ENCODE measurements at places on chromosomes 7 and 10.
A peak's percentile ranks its signal among the peaks of the same experiment; 100 is the strongest.

GRCh38 chr10:103901299-103901698, 16.7 kb downstream of the STN1 start:
- H3K4me1 ChIP-seq = no peaks in the 10 kb centered on the region
- no peak overlapping the region for H3K27ac ChIP-seq
- H3K27me3 ChIP-seq = no peaks in the 10 kb centered on the region

DNA sequence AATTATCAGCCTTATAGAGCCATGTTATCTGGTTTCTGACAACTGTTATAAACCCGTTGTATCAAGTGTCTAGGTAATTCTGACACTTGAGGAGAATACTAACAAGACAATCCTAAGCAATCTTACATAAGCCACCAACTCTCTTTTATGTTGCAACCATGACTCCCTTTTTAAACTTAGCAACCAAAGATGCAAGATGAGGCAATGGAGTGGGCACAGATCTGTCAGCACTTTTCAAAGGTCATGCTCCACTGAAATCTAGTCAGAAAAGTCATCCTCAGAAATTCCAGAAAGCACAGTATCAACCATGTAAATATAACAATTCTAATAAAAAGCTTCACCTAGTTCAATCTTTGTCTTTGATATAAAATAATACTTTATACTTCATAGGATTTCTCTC, 77.0 kb upstream of the SEMA3A start:
- no peak overlapping the region for H3K27ac ChIP-seq
- H3K27me3 ChIP-seq = no peaks in the 10 kb centered on the region
- no peak for DNase-seq
- no peaks in the 10 kb centered on the region for H3K4me1 ChIP-seq
- H3K36me3 ChIP-seq = no peaks in the 10 kb centered on the region

DNA sequence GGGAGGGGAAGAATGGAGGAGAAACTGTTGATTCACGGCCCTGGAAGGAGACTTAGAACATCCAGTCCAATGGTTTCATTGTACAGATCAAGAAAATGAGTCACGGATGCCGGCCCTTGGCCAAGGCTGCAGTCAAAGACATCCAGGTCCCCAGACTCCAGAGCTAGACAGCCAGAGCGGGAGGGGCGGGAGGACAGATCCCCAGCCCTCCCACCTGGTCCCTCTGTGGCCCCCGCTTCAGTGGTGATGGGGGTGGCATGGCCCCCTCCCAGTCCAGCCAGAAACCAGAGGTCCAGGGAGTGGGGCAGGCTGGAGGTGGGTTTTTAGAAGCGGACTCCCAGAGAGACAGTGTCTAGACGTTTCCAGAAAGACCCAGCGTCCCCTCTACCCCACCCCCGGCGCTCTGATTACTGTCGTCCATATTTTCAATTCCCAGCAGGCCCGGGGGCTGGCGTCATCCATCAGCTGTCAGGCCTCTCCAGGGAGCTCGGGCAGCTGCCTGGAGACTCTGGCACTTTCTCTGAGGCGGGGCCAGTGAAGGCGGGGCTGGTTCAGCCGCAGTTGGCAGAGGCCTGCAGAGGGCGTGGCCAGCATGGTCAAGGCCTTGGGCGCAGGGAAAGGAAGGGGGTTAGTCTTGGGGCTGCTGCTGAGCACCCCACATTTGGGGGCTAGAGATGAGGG, 8.0 kb upstream of the HSPB1 start:
- H3K4me1 ChIP-seq = peaks cover 9% of the 10 kb centered on the region
- H3K27ac ChIP-seq = no peak overlapping the region
- no peak overlapping the region for H3K4me3 ChIP-seq
- H3K36me3 ChIP-seq = no peaks in the 10 kb centered on the region
- DNase-seq = no peak

DNA sequence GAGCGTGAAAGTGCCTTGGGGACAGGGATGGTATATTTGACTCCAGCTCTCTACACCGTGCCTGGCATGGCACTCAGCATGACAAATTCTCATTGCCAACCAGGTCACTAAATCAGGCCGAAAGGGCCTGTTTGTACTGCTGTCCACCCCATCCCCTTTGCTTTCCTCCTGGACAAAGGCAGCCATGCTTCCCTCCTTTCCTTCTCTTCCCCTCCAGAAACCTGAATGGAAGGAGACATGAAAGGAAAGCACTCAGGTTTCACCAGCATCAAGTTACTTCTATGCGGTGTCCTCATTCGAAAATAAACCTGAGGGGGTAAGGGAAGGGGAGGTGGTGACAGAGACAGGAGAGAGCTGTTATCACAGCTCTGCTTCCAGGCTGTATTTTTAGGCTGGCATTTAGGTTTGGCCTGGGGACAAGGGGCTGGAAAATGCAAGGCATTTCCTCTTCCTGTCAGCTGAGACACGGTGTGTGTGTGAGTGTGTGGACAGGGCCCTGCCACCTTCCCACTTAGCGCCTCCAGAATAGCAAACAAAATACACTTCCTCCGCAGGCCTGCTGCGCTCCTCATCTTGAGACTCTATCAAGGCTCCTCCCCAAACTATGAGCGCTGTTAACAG, 79.9 kb upstream of the COL13A1 start:
- no peaks in the 10 kb centered on the region for H3K36me3 ChIP-seq
- no peaks in the 10 kb centered on the region for H3K27me3 ChIP-seq
- no peaks in the 10 kb centered on the region for H3K4me1 ChIP-seq
- H3K4me3 ChIP-seq = no peak overlapping the region

DNA sequence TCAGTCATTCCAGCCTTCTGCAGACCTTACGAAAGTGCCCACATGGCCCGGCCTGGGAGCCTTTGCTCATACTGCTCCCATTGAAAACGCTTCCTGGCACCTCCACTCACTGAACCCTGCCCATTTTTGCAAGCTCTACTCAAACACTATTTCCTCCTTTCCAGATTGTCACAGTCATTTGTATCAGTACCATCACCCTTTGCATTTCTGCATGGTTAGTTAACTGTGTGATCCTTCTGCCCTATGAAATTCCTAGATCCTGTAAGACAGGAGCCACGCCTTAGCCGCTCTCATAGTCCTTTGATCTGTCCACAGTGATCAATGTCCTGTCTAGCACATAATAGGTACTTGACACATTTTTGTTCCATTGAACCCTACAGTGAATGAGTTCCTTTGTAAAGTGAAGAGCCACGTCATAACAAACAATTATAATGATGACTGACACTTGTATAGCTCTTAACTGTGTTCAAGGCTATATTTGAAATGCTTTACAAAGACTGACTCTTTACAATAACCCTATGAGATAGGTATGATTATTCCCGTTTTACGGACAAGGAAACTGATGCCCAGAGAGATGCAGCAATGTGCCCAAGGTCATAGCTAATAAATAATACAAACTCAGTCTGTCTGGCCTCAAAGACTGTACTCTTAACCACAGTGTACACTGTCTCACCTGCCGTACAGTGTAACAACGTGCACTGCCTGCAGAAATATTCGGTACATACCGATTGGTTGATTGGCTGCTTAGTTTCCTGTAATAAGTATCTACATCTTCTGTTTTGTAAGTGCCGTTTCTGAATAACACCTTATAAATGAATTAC, 16.6 kb upstream of the ITIH2 start:
- no peak overlapping the region for H3K4me3 ChIP-seq
- peaks cover 5% of the 10 kb centered on the region for H3K4me1 ChIP-seq
- H3K27ac ChIP-seq = no peak overlapping the region

DNA sequence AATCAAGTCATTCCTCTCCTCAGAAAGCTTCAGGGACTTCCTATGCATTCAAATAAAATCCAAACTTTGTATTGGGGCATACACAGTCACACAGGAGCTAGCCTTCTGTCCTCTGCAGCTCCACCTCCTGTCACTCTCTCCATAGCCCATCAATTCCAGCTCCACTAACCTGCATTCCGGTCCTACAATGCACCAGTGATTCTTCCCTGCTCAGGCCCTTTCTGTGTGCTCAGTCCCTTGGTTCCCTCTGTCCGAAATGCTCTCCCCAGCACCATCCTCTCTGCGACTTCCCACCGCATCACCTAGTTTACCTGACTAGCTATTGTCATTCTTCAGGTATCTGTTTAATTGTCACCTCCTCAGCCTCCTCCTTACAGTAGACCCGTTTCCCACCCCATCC, 26.4 kb upstream of the YAE1 start:
- no peak overlapping the region for H3K27ac ChIP-seq
- no peak overlapping the region for H3K4me3 ChIP-seq
- no peaks in the 10 kb centered on the region for H3K36me3 ChIP-seq
- no peaks in the 10 kb centered on the region for H3K27me3 ChIP-seq

- peak overlapping the region; percentile 13 for H3K27ac ChIP-seq
- DNase-seq = no peak
- no peak overlapping the region for H3K4me3 ChIP-seq
- H3K36me3 ChIP-seq = peaks cover 28% of the 10 kb centered on the region
- H3K4me1 ChIP-seq = no peaks in the 10 kb centered on the region
- no peaks in the 10 kb centered on the region for H3K27me3 ChIP-seq
These were observed 113.1 kb downstream of the ZMIZ1 start for GRCh38 chr10:79181698-79182521.

DNA sequence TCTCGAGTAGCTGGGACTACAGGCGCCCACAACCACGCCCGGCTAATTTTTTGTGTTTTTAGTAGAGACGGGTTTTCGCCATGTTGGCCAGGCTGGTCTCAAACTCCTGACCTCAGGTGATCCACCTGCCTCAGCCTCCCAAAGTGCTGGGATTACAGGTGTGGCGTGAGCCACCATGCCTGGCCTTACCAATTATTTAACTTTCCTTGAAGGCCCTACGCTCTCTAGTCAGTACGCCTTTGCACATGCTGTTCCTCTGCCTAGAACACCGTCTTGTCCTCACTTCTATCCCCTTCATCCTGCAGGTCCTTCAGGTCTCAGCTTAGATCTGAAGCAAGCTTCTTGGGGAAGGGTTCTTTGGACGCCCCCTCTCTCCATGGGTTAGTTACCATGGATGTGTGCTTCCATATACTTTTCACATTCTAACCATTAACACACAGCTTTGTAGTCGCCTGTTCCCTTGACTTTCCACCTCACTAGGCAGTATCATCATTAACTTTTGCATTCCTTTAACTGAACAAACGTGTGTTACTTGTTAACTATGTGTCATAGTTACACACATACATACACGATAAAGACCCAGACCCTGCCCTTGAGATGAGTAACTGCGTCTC, 592 bp upstream of the ATP6V1F start:
- H3K36me3 ChIP-seq = peaks cover 25% of the 10 kb centered on the region
- peak overlapping the region; percentile 77 for H3K27ac ChIP-seq
- H3K27me3 ChIP-seq = no peaks in the 10 kb centered on the region
- H3K4me3 ChIP-seq = peak overlapping the region; percentile 13
- no peak for DNase-seq

- H3K4me1 ChIP-seq = no peaks in the 10 kb centered on the region
- no peaks in the 10 kb centered on the region for H3K36me3 ChIP-seq
- no peak for DNase-seq
- H3K4me3 ChIP-seq = no peak overlapping the region
- no peaks in the 10 kb centered on the region for H3K27me3 ChIP-seq
- H3K27ac ChIP-seq = no peak overlapping the region
These were observed 48.4 kb upstream of the ARHGAP21 start for GRCh38 chr10:24771943-24772694.

DNA sequence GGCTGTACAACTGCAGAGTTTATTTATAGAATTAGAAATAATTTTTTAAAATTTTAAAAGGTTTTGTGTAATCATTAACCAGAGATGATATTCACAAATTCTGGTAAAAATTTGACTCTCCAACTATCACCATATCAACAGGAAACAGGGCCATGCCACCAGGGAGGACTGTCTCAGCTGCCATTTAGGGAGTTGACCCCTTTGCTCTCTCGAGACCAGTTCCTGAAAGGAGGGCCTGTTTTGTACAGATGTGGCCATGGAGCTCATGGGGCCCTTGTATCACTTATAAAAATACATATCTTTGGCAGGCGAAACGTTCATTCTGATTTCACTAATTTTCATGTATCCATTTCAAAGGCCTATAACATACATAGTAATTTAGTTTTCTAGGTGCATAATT, 20.3 kb downstream of the H2AZ2 start:
- no peak for DNase-seq
- no peaks in the 10 kb centered on the region for H3K27me3 ChIP-seq
- H3K27ac ChIP-seq = no peak overlapping the region
- H3K4me1 ChIP-seq = no peaks in the 10 kb centered on the region

- H3K27me3 ChIP-seq = no peaks in the 10 kb centered on the region
- no peaks in the 10 kb centered on the region for H3K36me3 ChIP-seq
- no peak overlapping the region for H3K27ac ChIP-seq
These were observed 18.4 kb downstream of the FAM241B start for GRCh38 chr10:69648461-69648860.

DNA sequence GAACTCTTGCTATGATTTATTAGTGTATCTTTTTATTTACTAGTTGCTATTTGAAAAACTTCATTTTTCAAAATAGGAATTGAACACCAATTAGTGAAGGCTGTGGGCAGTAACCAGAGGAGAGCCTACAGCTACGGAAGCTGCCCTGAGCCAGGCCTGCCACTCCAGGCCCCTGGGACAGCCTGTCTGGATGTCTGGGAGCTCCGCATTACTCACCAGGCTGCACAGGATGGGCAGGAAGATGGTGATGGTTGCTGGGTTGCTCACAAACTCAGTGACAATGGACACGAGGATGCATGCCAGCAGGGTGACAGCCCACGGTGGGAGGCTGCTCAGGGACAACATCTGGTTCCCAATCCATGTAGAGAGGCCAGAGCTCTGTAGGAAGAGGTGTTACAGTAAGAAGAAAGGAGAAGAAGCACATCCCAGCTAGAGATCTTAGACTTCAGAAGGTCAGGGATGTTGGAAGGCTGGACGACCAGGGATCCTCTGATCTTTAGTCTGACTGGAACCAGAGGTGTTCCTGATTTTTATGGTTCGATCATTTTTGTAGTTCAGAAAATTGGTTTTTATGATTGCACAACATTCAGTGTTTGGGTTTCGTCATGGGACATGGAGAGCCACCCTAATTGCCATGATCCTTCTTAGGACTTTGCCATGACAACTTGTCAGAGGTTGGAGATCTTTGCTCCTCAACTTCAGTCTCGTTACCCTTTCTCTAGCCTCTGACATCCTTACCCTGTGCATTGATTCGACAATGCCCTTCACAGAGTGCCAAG, 23.2 kb downstream of the STMP1 start:
- H3K4me1 ChIP-seq = no peaks in the 10 kb centered on the region
- H3K27ac ChIP-seq = no peak overlapping the region
- peaks cover 5% of the 10 kb centered on the region for H3K36me3 ChIP-seq
- no peak for DNase-seq
- H3K27me3 ChIP-seq = no peaks in the 10 kb centered on the region

- no peak for DNase-seq
- no peak overlapping the region for H3K27ac ChIP-seq
- no peak overlapping the region for H3K4me3 ChIP-seq
- H3K36me3 ChIP-seq = no peaks in the 10 kb centered on the region
- no peaks in the 10 kb centered on the region for H3K4me1 ChIP-seq
These were observed 957.3 kb downstream of the XPNPEP1 start for GRCh38 chr10:108966005-108966404.

GRCh38 chr7:116583653-116584052, 58.8 kb downstream of the CAV1 start:
- no peaks in the 10 kb centered on the region for H3K36me3 ChIP-seq
- H3K27me3 ChIP-seq = peaks cover 8% of the 10 kb centered on the region
- no peak overlapping the region for H3K27ac ChIP-seq
- no peak for DNase-seq

DNA sequence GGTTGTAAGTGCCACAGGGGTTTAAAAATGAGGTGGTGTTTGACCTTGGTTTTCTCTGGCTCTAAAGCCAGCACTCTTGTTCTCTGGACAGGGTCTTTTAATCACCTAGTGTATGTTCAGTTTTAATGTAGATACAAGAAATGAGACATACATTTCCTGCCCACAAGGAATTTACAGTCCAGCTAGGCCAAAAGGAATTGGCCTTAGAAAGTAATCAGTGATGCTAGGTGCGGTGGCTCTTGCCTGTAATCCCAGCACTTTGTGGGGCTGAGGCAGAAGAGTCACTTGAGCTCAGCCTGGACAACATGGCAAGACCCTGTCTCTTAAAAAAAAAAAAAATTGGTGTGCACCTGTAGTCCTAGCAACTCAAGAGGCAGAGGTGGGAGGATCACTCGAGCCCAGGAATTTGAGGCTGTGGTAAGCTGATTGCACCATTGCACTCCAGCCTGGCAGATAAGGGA, 100.2 kb downstream of the LRMDA start:
- H3K36me3 ChIP-seq = no peaks in the 10 kb centered on the region
- DNase-seq = no peak
- H3K4me3 ChIP-seq = no peak overlapping the region
